CD4-positive, alpha-beta T cell (primary cell): ENCODE measurements at places on chromosomes 5 and 9. TPM values are rescaled to one million over a fixed set of nuclear protein-coding genes. Genes with fewer than 3 reads are reported as not detected.

GRCh38 chr9:133133681-133134387, 12.8 kb upstream of the RALGDS start:
- H3K27me3 ChIP-seq, result no peaks in the 10 kb centered on the region
- H3K27ac ChIP-seq, result peak overlapping the region; percentile 98
- peak; percentile 87 for DNase-seq
- peaks cover 100% of the 10 kb centered on the region for H3K4me1 ChIP-seq

- no peak overlapping the region for H3K27ac ChIP-seq
- no peaks in the 10 kb centered on the region for H3K36me3 ChIP-seq
- DNase-seq, result no peak
- H3K4me1 ChIP-seq, result peaks cover 32% of the 10 kb centered on the region
- no peak overlapping the region for H3K4me3 ChIP-seq
These were observed 43.9 kb downstream of the PDCD1LG2 start for GRCh38 chr9:5554254-5554653.

DNA sequence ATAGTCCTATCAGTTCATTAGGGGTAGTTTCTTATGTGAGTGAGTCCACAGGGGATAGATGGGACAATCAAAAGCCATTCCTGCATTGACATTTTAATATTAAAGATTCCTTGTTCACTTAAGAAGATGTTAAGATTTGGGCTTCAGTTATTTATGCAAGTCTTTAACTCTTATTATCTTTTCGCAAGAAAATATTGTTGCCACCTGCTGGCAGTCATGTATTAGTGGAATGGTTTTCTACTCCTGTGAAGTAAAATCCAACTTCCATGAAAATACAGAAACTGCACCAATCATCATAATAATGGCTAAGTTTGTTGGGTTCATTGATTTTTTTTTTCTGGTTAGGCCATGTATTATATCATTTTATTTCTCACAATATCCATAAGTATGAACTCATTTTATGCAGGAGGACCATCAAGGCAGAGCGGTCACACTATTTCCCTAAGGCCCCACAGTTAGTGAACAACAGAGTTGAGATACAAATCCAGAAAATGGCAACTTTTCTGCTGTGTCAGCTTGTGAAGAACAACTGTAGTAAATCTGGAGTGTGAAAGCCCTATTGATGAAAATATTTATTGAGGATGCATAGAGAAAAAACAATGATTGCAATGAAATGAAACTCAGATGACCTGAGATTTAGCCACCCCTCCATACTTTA, 88.5 kb upstream of the TXNDC8 start:
- no peak for DNase-seq
- no peak overlapping the region for H3K4me3 ChIP-seq
- no peaks in the 10 kb centered on the region for H3K4me1 ChIP-seq
- H3K36me3 ChIP-seq, result no peaks in the 10 kb centered on the region
- H3K27me3 ChIP-seq, result no peaks in the 10 kb centered on the region

GRCh38 chr5:154249826-154250225, 59.3 kb downstream of the GALNT10 start:
- no peak for DNase-seq
- no peaks in the 10 kb centered on the region for H3K36me3 ChIP-seq
- no peaks in the 10 kb centered on the region for H3K27me3 ChIP-seq
- H3K4me3 ChIP-seq, result no peak overlapping the region

Gene UBAP2
- total RNA-seq, result 26.5 TPM
